ENCODE measurements at places on chromosomes 13 and 19.

DNA sequence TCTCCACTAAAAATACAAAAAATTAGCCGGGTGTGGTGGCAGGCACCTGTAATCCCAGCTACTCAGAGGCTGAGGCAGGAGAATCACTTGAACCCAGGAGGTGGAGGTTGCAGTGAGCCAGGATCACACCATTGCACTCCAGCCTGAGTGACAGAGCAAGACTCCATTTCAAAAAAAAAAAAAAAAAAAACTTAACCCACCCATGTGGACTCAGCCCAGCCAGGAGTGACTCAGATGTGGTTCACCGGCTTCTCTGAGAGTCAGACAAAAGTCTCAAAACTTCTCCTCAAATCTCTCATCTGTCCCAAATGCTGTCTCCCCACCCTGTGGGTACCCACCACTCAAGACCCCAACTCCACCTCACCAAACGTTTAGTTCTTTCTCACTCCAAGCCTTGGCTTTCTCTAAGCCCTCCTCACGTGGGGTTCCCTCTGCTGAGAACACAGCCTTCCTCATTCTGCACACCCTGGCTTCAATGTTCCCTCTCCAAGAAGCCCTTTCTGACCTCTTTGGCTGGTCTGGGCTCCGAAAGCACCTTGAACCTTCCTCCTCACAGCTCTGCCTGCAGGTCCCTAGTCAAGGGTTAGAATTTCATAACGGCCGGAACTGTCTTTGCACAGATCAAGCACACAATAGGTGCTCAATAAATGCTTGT lies 11.1 kb upstream of the RAB3A start:
- no peak for DNase-seq

DNA sequence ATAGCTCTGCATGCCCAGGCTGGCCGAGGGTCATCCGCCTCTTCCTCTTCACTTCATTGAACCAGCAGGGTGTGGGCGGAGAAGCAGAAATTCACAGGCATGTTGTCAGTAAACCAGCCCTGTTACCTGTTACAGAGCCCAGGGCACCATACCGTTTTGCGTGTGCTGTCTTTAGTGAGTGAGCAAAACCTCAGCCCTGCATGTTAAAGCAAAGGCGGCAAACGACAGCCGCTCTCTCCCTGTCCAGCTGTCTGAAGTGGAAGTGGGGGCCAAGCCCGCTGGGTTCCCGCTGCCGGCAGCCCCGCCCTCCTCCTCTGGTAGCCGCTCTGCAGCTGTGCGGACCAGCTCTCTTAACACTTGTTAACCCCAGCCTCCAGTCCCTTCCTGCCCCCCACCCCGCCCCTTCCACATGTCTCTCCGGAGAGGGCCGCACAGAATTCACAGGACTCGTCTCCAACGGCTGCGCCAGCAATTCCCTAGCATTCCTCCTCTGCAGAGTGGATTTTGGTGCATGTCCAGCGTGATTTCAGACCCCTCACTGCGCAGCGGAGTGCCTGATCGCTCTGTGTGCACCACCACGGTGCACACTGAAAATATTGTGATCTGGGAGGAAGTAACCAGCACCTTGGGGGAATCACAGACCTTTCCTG lies 12.7 kb downstream of the KLHL26 start:
- DNase-seq: no peak

- no peak for DNase-seq
These were observed 90.6 kb downstream of the PCDH9 start for GRCh38 chr13:67139551-67139950.

DNA sequence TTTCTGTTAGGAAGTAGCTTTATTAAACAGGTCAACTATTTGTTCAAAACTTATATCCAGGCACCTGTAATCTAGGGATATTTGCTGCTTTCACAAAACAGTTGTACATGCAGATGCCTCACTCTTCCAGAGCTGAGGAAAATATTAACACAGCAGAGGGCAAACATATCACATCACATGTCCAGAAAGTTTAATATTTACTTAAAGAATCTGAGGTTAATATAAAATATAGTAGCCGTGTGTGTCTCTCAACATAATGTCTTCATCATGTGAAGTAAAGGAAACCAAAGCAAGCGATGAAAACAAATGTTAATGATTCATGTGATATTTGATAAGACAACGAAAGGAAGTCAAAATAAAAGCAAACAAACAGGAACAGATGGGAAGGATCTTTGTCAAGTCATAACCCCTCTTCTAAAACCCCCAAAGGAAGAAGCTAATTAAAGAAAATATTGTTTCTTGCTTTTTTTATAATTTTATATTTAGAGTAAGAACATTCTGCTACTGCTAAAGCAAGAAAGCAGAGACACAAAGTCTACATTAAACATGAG lies 418.8 kb downstream of the DACH1 start:
- no peak for DNase-seq

GRCh38 chr13:94708031-94708859 lies 4.1 kb downstream of the SOX21 start:
- DNase-seq: no peak

All from fibroblast of skin of right quadriceps (primary cell).